ENCODE measurements at places on chromosomes 12 and 14. TPM values are rescaled to one million over a fixed set of nuclear protein-coding genes. Genes with fewer than 3 reads are reported as not detected.

DNA sequence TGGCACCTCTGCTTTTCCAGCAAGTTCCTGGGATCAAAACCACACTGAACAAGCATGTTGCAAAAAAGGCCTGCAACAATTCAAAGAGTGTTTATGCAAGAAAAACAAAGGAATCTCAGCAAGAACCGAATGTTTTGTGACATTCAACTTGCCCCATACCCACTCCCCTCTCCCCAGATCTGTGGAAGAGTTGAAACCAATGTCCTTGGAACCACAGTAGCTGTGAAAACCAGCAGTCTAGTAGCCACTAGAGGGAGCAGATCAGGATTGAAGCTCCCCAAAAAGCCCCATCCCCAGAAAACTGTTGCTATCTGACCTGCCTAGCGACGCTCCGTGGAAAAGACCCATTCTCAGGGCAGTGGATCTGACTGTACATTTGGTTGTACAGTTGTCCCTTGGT is 27.1 kb downstream of the PRKAB1 start:
- DNase-seq, result no peak

DNA sequence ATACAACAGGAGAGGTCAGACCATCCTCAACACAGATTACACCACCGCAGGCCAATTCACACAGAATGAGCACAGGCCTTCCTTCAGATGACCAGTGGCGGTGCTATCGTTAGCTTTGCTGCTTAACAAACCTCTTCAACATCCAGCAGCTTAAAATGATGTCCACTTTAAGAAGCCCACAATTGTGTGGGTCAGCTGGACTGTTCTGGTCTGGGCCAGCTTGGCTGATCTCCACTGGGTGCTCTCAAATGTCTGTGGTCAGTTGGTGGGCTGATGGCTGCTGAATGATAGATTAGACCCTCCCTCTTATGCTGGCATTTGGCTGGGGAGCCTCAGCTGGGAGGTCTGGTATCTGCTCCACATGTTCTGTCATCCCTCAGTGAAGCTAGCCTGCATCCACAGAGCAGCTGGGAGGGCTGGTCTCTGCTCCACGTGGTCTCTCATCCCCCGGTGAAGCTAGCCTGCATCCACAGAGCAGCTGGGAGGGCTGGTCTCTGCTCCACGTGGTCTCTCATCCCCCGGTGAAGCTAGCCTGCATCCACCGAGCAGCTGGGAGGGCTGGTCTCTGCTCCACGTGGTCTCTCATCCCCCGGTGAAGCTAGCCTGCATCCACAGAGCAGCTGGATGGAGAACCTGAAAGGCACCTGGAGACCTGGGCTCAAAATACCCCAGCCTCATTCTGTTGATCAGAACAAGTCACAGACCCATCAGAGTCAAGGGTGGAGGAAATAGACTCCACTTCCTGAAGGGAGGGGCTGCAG is 203.6 kb upstream of the DIO3 start:
- DNase-seq, result peak; percentile 30

DNA sequence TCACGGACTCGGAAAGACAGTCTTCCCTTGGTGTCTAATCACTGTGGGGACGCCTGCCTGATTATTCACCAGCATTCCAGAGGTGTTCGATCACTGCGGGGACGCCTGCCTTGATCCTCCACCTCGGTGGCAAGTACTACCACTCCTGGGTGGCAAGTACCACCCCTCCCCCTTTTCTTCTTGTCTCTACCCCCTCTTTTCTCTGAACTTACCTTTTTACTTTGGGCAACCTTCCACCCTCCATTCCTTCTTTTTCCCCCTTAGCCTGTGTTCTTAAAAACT is 12.0 kb upstream of the LGMN start:
- no peak for DNase-seq

DNA sequence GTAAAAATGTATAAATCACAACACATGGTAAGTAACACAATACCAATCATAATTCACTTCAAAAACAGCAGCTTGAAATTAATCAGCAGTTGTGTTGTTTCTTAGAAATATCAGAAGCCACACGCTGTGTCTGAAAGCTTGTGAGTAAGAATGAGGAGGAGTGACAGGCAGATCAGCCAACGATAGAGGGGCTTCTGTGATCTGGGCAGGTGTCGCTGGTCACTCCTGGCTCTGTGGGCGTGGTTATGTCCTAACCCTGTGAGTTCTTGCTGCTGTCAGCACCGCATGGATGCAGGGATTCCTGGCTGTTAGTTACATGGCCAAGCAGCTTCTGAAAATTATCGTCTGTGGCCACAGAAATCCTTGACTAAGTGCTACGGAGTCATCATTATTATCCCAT is 123.4 kb downstream of the SLC25A47 start:
- peak; percentile 37 for DNase-seq

GRCh38 chr12:76545486-76545885 is 14.1 kb downstream of the OSBPL8 start:
- DNase-seq, result no peak

GRCh38 chr12:132429602-132429945 is 60.4 kb upstream of the FBRSL1 start:
- DNase-seq, result no peak

Gene CTDSP2
- 156 TPM for total RNA-seq

Measured in mesenteric fat pad (tissue), 1 donor.